ENCODE measurements at places on chromosomes 16 and 17. TPM values are rescaled to one million over a fixed set of nuclear protein-coding genes. Genes with fewer than 3 reads are reported as not detected.

The TNFRSF17 gene
- not detected for total RNA-seq

The CCDC200 gene
- not detected for total RNA-seq

GRCh38 chr17:50096092-50096491 is 941 bp downstream of the PDK2 start:
- no peak for DNase-seq

DNA sequence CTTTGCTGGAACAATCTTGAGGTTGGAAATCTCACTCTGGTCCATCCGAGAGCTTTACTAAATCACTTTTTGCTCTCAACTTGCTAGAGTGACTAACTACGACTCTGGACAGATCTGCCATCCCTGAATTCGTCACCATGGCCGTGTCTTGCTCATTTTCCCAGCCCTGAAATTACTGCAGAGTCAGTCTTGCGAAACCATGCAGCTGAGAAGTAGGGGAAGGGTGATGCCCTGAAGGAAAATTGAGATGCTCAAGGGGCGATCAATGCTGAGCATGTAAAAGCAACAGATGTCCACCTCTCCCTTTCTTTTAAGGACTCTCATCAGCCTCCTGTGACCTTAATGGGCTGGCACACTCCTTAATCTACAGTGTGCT is 18.8 kb downstream of the PCTP start:
- peak; percentile 45 for DNase-seq

GRCh38 chr16:57531635-57532265 is 4.6 kb downstream of the CCDC102A start:
- no peak for DNase-seq

DNA sequence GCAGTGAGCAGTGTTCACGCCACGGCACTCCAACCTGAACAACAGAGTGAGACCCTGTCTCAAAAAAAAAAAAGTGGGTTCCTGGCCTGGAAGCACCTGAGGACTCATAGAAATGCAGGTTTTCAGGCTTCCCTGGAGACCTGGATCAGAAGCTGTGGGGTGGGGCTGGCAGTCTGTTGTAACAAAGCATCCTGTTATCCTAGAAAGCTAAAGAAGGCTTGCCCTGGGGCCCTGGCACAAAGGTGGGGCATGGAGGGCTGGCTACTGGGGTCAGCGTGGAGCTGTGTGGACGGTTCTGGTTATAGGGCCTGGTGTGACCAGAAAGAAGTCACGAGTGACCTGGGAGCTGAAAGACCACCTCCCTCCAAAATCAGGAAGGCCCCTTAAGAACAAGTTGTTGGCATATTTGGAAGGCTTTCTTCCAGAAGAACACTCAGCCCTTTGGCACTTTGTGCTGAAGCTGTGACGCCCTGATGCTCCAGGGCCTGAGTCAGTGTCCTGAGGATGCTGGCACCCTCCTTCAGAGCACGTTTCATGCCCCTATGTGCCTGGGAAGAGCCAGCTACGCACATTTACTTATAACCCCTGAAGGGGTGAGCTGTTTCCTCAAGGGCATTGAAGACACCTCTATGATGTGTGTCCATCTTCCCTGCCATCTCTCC is 6.2 kb downstream of the CRISPLD2 start:
- no peak for DNase-seq

- no peak for DNase-seq
These were observed 18.5 kb upstream of the TERF2 start for GRCh38 chr16:69404275-69404805.
